ENCODE measurements at places on chromosomes 5 and 9.

GRCh38 chr5:32283539-32284377 is 29.0 kb downstream of the MTMR12 start:
- peak; percentile 39 for DNase-seq

- no peak for DNase-seq
These were observed 23.1 kb upstream of the CATSPER3 start for GRCh38 chr5:134944630-134945029.

GRCh38 chr5:180467028-180467975 is 26.9 kb upstream of the CNOT6 start:
- DNase-seq: no peak

GRCh38 chr5:15598294-15598902 is 98.4 kb downstream of the FBXL7 start:
- DNase-seq: no peak

- no peak for DNase-seq
These were observed 386.6 kb upstream of the RPS23 start for GRCh38 chr5:82664732-82665131.

DNA sequence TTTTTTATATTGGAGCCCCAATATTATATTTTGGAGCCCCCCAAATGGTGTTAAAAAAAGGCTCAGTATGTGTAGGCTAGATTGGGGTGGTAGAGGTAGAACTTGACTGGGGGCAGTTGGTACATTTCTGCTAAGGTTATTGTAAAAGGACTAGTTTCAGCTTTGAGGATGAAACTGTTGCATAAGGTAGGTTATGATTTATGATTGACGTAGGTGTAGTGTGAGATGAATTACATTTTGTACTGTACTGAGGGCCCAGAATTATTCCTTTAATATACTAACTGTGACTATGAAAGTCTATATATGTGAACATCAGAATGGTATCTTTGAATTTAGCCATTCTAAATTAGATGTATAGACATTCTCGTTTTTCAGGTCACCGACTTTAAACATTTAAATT is 3.6 kb downstream of the RIC1 start:
- no peak for DNase-seq

GRCh38 chr9:6051511-6051950 is 36.1 kb upstream of the RANBP6 start:
- DNase-seq: no peak

GRCh38 chr5:34533582-34534522 is 122.3 kb upstream of the RAI14 start:
- DNase-seq: peak; percentile 33

GRCh38 chr5:88792144-88792840 is 90.7 kb downstream of the MEF2C start:
- no peak for DNase-seq

DNA sequence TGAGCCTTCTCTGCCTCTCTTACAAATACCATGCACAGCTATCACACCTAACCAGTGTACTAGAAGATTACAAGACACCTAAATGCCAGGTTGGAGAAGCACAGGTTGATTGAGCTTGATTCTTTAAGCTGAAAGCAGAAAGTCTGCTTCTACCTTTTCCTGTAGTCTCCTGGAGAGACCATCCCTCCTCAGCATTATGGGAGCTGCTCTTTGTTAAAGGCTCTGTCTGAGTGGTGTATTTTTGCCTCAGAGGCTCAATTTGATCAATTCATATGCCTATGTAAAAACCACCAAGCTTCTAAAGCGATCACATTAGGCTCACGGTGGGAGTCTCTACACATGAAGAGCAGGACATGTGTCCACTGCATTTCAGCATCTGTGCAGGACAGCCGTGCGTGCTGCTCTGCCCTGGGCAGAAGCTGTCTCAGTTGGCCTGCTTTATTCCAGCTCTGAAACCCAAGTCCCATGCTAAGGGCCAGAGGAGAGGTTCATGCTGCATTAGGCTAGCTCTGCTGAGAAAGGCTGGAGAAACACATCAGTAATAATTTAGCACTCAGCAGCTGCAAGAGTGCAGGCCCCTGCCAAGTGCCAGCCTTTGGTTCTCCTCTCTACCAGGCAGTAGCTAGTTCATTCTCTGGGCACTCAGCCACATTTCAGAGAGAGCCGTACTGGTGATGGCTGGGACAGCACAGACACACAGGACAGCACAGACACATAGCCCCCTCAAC is 41.7 kb downstream of the TMEM167A start:
- no peak for DNase-seq
